ENCODE measurements at places on chromosomes 6 and 20.

GRCh38 chr6:166957805-166958076, 1.4 kb upstream of the RNASET2 start:
- no peak for DNase-seq

DNA sequence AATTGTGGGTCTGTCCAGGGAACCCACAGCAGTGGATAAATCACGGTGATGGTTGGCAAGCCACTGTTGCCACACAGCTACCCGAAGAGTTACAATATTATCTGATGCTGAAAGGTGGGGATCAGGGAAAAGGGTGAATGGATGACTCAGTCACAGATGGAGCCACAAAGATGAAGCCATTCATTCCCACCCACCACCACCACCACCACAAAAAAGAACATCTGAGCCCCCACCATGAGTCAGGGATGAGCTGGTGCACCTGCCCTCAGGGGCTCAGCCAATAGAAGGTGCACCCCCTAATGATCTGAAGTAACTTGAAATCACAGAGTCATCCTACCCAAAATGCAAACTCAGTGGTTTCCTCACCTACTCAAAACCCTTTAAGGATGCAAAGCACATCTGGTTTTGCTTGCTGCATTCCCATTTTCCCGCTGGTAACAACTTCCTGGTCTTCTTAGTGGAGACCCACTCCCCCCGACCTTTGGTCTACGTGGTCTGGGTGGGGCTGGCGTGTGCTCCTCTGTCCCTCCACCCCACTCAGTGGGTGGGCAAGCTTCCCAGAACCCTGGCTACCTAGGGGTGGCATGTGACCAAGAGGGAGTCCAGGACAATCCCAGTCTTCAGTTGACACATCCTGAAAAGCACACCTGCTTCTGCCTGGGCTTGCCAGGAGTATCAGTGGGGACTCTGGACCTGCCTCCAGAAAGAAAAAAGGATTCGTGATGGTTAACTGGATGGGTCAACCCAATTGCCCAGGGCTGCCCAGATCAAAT, 125.5 kb downstream of the ANKRD60 start:
- no peak for DNase-seq

DNA sequence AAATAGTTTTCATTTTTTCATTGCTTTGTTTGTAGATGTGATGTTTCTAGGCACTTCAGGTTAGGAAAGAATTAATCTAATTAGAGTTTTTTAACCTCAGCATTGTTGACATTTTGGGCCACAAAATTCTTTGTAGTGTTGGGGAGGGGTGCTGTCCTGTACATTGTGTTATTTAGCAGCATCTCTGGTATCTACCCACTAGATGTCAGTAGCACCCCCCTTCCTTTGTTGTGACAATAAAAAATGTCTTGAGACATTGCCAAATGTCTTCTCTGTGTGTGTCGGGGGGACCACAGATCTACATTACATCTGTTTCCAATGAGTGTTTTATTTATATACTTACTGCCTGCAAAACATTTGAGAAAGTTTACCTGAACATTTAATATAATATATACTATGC, 45.6 kb downstream of the EYA4 start:
- DNase-seq = peak; percentile 36

GRCh38 chr20:7196481-7196880, 429.0 kb downstream of the BMP2 start:
- peak; percentile 58 for DNase-seq

- no peak for DNase-seq
Measured at GRCh38 chr6:33333666-33334065, 16.1 kb upstream of the ZBTB22 start.

DNA sequence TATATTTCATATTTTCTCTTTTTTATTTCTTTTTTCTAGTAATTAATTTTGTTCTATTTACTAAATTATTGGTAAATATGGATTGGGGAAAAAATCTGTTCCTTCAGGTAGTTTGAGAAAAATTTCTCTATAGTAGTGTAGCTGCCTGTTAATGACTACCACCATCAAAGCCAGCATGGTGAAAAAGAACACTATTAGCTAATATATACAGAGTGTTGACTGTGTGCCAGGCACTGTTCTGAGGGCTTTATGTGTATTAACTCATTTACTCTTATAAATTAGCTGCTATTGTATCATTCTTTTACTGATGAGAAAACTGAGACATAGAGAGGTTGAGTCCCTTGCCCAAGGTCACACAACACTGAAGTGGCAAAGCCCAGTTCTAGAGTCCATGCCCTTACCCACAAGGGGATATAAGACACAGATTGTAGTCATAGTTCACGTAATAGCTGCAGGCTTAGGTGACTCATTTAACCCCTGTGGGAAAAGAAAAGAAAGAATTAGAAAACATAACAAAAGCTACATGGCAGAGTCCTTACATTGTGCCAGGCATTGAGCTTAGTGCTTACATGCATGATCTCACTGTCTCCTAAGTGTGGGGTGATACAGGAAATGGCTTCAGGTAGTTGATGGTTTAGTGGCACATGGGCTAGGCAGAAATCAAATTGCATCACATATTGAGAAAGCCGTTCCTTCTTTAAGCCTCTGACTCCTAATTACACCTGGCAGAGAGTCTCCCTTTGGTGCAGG, 12.2 kb upstream of the AKIRIN2 start:
- peak; percentile 89 for DNase-seq

- no peak for DNase-seq
Measured at GRCh38 chr6:116218172-116218633, 35.7 kb downstream of the TSPYL4 start.

DNA sequence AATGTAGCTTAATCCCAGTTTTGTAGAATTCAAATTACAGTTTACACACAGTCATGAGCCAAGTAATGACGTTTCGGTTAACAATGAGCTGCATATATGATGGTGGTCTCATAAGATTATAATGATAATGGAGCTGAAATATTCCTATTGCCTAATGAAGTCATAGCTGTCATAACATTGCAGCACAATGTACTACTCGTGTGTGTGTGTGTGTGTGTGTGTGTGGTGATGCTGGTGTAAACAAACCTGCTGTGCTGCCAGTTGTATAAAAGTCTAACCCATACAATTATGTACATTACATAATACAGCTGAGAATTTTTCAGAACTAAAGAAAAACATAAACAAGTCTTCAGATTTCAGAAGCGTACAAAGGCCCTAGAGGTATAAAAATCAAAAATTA, 66.7 kb upstream of the ARID1B start:
- peak; percentile 22 for DNase-seq

Data from iris pigment epithelial cell (primary cell).